Memory B cell (primary cell): ENCODE measurements at places on chromosomes 2 and 18.
A peak's percentile ranks its signal among the peaks of the same experiment; 100 is the strongest.

DNA sequence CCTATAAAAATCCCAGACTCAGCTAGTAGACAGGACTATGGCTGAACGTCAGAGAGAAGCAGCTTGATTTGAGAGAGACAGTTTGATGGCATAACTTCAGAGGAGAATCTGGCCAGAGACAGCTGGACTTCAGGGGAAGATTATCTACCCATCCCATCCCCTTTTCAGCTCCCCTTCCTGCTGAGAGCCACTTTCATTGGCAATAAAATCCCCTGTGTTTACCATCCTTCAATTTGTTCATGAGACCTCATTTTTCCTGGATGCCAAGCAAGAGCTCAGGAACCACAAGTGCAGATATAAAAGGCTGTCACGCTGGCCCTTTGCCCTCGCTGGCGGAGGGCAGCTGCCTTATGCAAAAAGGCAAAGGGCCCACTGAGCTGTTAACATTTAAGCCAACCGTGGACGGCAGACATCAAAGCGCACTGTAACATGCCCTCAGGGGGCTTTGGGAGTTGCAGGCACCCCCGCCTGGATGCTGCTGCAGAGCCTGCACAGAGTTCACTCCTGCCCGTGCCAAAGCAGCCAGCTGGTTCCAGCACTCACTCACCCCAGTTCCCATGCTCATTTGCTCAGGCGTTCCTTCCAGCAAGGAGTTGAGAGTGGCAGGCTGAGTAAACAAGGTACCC, 164.3 kb upstream of the PGAP1 start:
- no peak for DNase-seq

GRCh38 chr18:23401400-23402347, 51.4 kb upstream of the RIOK3 start:
- DNase-seq, result no peak

DNA sequence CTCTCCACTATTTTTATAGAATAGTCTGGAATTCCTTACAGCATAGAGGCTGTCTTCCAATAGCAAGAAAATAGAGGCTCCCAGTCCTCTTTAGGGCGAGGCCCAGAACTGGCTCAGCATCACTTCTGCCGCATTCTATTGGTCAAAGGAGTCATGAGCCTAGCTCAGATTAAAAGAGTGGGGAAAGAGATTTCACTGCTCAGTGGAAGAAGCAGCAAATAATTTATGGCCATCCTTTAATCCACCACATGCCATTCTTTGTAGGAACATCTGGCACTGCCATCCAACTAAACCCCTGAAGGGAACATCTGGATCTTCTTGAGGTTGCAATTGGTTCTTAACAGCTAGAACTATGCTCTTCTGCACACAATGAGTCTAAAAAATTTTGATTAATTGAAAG, 43.4 kb upstream of the NEUROD1 start:
- DNase-seq, result no peak

- DNase-seq, result no peak
These were observed 135.5 kb upstream of the ZSWIM2 start for GRCh38 chr2:186984481-186984880.

GRCh38 chr2:8514274-8514662, 167.6 kb upstream of the ID2 start:
- DNase-seq, result no peak

GRCh38 chr2:129877795-129878775, 101.4 kb upstream of the RAB6C start:
- DNase-seq, result peak; percentile 16

DNA sequence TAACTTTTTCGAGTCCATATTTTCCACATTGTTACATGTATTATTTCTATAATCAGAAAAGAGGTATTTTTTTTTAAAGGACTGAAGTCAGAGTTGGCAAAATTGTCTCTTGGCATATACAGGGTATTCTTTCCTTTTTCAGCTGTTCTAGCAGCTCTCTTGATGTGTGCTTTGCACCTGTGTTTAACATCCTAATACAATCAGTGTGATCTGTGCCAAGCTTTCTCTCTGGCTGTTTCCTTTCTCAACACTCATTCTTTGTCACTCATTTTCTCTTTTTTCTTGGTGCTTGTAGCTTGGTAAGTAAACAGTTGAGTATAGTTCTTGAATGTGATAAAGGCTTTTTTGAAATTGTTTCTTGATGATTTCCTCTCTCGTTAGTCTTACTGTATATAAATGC, 9.2 kb downstream of the RNMT start:
- no peak for DNase-seq

- no peak for DNase-seq
These were observed 196.0 kb downstream of the CDH7 start for GRCh38 chr18:65946777-65947176.

GRCh38 chr2:237691908-237692600, 64.7 kb downstream of the LRRFIP1 start:
- DNase-seq, result peak; percentile 86

DNA sequence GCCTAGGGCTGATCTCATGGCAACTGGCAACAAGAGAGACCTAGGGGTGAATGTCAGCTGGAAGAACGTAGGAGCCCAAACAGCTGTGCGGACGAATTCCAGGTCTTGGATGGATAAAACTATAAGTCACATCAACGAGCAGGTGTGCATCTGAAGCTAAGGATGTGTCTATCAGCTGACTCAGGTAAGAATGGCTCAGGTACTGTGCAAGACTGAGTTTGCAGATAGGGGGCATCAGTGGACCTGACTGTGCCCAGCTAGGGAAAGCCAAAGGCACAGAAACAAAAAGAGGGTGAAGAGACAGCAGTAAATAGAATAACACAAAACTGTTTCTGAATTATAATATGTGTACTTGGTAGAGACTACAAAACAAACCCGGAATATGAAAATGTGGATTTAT, 357.3 kb downstream of the ZEB2 start:
- peak; percentile 49 for DNase-seq

DNA sequence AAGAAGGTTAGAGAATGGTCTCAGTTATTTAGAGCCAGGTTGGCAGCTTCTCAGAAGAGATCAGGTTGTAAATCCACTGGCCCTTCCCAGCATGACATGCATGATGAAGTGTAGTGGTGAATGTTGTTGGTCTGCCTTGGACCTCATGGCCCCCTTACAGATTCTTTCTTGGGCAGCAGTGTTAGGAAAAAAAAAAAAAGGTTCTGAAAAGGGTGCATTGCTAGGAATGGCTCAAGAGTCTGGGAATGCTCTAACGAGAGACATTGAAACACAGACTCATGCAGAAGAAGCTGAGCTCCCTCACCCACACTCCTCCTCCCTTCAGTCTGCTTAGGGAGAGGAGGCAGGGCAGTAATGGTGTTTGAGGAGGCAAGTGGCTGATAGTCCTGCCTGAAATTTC, 105.5 kb downstream of the POLE4 start:
- DNase-seq, result no peak

- DNase-seq, result no peak
These were observed 164.4 kb upstream of the VRK2 start for GRCh38 chr2:57881998-57882888.

DNA sequence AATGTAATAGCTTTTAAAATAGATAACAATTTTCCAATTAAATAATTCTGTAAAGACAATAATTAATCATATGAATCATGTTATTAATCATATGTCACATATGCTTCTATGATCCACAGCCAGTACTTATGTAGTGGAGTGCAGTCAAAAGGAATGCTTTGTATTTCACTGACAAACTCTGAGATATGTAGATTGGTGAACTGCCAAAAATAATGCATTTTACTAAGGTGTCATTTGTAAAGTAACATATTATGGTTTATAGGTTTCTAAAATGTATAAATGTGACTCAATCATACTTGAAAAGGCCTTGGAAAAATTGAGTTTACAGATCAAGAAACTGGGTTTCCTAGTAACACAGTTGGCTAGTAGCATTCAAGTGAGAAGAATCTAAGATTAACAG, 93.8 kb upstream of the KCNH7 start:
- no peak for DNase-seq

DNA sequence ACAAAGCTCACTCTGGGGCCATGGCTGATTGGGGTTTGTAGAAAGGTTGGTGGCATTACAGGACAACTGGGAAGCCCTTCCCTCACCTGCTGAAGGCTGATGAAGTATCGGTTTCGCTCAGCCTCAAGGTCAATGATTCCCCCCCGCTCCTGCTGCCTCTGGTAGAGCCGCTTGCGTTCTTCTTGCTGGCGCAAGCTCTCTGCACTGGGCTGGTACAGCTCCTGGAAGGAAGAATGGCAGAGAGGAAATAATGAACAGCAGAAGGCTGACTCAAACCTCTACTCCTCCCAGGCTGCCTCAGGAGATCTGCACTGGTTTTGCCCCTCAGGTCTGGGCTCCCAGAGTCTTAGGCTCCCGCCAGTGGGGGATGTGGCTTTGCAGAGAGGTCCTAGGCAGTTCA, 5.2 kb downstream of the BCS1L start:
- DNase-seq, result no peak

DNA sequence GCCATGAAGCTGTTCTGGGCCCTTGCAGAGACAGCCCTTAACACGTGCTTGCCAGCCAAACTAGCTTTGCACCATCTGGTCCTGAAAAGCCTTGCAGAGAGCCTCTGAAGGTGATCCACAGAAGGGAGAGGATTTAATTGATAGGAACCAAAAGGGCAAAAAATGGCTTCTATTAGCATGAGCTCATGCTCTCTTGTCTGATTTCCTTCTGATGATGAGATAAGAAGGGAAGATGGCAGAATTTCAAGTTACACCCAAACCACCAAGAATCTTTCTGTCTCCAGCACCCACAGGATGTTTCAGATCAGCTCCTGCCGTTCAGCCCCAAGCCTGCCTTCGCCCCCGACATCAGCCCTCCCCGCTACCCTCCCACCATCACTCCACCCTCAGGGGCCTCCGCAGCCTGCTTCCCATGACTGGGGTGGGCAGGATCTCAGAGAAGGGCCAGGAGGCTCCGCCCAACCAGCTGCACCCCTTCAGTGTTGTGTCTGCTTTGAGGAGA, 23.4 kb upstream of the GLI2 start:
- DNase-seq, result no peak

DNA sequence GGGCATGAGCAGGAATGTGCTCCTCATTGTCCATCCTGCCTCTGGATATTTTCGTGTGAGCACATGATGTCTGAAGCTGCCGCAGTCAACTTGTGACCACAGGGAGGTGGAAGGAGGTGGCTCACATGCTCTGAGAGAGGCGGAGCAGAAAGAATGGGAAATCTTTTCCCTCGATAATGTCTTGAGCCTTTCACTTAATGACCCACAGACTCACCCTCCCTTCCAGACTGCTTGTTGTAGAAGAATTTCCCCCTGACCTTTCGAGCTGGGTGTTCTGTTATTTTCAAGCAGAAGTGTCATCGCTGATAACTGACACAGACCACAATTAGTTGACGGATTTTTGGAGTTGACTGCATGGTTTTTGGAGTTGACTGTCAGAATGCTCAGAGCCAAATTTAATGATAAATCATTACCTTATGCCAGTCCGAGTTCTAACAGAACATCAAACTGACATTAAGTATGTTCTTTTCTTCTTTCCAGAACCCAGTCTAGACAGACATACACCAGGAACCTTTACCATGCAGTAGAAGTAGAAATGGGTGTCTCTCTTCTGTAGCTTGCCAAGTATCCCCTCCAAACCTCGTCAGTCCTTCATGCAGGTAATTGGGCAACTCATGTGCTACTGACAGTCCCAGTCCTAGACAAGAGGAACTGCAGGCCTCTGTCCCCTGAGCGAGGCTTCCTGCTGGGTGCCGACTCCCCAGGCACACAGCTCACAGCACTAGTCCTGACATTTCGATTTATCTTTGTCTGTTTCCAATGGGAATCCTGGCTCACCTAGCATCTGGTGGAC, 29.4 kb upstream of the RTTN start:
- no peak for DNase-seq

GRCh38 chr2:201880993-201881611, 74.8 kb downstream of the CDK15 start:
- DNase-seq, result no peak

- DNase-seq, result peak; percentile 73
These were observed 171.2 kb downstream of the TMEM247 start for GRCh38 chr2:46650556-46651001.

- peak; percentile 64 for DNase-seq
These were observed 121.2 kb upstream of the CXCR4 start for GRCh38 chr2:136239079-136239685.

- DNase-seq, result no peak
These were observed 323.1 kb downstream of the CTNNA2 start for GRCh38 chr2:79835911-79836310.

DNA sequence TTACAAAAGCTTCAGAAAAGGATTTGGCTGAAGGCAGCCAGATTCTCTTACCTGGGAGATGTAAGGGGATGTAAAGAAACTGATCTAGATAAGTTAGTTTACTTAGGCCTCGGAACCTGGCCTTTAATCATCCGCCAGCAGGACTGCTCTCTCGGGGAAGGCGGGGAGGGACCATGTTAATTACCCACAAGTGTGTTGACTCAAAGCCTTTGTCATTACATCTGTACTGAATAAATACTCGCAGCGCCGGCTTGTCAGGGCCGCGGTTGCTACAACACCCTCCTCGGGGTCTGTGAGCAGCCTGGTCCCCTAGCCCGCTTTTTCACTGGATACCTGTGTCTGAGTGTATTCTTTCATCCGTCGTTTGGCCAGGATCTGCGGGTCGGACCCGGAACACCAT, 6.7 kb downstream of the CHMP3 start:
- DNase-seq, result no peak

DNA sequence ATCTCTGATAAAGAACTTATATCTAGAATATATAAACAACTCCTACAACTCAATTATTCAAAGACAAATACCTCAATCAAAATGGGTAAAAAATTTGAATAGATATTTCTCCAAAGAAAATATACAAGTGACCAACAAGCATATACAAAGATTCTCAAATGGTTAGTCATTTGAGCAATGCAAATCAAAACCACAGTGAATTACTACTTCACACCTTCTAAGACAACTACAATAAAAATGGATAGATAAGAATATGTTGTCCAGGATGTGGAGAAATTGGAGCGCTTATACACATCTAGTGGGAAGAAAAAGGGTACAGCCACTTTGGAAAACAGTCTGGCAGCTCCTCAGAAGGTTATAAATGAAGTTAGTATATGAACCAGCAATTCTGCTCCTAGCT, 332.9 kb downstream of the TGIF1 start:
- no peak for DNase-seq

- no peak for DNase-seq
These were observed 17.6 kb downstream of the CTNNA2 start for GRCh38 chr2:79530443-79530842.

- no peak for DNase-seq
These were observed 29.2 kb upstream of the CERS6 start for GRCh38 chr2:168426861-168427260.

- peak; percentile 85 for DNase-seq
These were observed 4.0 kb upstream of the WNT10A start for GRCh38 chr2:218876562-218877219.

DNA sequence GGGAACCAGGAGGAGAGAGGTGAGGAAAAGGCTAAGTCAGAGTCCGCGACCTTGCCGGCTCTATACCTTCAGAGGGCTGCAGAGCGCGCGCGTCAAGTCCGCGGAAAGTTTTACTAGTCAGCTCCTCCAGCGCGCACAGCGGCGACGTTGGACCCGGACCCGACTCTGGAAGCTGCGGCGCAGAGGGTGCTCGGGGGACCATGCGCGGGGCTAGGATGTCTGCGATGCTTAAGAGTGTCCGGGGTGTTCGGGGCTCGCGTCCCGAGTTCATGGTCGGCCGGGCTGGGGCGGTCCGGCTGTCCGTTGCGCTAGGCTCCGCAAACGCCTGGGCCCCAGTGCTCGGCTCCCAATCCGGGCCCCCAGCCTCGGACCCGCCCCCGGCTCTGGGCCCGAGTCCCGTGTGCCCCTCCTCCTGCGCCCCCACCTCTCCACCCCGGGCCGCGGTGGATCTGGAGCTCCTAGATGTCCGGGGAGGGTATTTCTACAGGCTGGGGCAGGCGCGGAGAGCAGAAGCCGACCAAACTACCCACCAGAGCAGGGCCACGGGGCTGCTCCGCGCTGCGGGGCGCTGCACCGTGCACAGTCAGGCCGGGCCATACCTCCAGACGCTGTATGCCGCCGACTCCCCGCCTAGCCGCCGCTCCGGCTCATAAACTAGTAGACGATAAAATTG, at the start of gene LBX2:
Gene LBX2 (minus strand): TSS at position 337 of the 673 bp plus-strand sequence. CDS start 66 bp downstream, at position 271.
- DNase-seq, result peak; percentile 40
